Activated CD8-positive, alpha-beta memory T cell treated with anti-CD3 and anti-CD28 coated beads for 4 hours (primary cell): ENCODE measurements at places on chromosomes 3 and 15.

- DNase-seq = no peak
These were observed 10.6 kb upstream of the SH3BP5 start for GRCh38 chr3:15342945-15343344.

DNA sequence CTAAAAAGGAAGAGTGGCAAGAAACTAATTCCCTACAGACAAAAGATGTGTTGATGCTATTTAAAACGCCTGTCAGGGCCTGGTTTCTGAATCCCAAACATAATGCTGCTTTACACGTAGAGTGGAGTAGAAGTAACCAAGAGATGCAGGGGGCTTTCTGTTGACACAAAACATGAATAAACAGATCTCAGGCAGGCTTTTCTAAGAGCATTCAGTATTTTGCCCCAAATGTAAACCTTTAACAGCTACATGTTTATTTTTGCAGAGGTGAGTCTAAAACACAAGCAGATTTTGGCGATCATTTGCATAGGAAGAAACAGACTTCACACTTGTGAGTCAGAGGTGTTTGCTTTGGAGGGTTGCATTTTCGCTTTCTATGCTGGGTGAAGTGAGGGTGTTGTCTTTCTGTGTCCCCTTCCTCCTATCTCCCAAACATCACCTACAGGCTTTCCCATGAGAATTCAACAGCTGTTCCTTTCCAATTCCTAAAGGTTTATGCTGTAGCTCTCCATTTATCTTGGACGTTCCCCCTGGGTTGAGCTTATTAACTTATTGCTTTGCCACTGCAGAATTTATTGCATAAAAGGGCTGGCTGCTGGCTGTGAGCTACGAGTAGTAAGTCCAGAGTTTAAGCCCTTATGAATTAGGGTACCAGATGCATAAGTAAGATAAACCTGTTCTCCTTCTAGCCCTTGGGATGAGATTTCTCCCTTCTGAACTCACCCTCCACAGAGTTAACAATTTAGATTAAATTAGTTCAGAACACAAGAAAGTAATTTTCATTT, 156.7 kb downstream of the DIPK2A start:
- DNase-seq = no peak

DNA sequence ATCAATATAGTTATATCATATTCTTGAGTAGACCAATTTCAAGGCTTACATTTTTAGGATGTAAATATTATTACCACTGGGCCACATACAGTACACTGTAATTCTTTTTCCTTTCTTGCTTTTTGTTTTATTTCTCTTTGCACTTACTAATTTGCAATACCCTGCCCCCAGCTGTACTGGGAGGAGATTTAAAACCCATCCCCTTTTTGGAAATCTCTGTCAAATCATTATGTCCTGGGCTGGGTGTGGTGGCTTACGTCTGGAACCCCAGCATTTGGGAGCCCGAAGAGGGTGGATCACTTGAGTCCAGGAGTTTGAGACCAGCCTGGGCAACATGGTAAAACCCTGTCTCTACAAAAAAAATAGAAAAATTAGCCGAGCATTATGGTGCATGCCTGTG, 16.2 kb downstream of the ZBTB11 start:
- no peak for DNase-seq

- DNase-seq = no peak
These were observed 28.0 kb upstream of the GABRA5 start for GRCh38 chr15:26838742-26839460.

DNA sequence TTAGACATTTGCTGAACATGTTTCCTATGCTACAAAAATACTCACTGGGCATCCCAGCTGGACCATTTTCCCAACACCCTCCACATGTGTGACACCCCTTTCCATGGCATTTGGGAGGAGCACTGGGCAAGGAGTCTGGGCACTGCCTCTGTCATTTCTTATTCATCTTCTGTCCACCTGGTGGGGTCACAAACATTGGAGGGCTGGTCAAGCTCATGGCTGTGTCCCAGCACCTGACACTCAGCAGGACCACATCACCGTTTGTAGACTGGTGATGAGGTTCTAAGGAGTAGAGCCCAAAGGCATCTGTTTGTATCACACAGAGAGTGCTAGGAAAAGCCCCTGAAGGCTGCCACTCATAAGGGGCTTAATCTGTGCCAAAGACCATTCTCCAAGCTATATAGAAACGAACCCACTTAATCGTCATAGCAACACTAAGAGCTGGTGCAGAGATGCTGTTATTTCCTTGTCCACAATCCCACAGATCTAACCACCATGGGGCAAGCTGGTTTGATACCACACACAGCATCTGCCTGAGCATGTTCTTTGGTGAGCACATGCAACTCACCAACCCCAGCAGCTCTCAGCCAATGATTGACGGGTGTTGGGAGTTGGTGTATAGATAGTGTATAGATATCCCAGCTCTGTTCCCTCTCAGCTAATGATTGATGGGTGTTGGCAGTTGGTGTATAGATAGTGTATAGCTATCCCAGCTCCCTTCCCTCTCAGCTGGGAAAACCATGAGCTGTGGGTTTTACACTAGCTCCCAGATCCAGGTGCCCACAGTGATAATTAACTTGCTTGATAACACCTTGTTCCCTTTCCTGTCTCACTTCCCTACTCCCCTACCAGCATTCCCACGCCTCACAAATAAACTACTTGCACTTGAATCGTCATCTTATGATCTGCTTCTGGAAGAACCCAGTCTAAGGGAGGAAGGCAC, 42.7 kb upstream of the ATP2B2 start:
- DNase-seq = no peak

DNA sequence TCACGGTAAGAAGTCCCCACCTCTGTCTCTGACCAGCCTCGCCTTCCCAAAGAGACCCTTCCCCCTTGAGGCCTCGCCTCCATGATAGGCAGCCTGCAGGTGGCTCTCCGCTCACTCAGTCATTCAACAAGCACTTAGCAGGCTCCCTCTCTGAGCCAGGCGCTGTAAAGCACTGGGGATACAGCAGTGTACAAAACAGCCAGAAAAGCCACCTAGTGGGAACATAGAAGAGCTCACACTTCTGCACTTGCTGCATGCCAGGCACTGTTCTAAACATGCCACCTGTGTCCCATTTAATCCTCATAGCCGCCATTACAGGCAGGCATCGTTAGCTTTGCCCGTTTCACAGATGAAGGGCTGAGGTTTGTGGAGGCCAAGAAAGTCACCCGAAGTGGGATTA, 56.0 kb downstream of the SEMA3G start:
- DNase-seq = no peak

GRCh38 chr3:130915567-130916292, 21.8 kb downstream of the ATP2C1 start:
- no peak for DNase-seq

DNA sequence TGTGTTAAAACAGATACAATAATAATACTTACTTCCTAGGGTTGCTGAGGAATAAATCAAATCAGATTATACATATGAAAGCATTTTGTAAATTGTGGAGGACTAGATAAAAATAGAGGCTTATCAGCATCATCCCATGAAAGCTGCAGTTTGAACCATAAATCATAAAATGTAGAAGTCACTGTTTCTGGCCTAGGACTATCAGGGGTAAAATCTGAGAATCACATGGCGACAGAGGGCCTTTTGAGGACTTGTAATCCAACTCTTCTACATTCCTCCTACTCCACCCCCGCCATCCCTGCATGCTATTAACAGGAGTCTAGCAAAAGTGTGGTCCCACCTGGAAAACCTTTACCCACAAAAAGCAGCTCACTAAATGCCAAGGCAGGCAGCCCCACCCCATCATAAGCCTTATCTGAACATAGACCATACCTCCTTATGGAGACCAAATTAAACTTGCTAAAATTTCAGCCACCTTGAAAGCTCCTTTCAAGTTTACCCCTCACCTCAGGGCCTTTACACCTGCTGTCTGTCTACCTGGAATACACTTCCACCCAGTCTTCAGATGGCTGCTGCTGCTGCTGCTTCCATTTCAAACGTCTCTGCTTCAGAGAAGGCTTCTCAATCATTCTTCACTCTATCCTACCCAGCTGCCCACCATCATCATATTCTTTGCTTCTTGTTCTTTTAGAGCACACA, 11.5 kb downstream of the MB21D2 start:
- DNase-seq = no peak

GRCh38 chr3:36317915-36318314, 62.4 kb upstream of the STAC start:
- DNase-seq = no peak

GRCh38 chr15:58682234-58682633, 67.3 kb downstream of the ADAM10 start:
- no peak for DNase-seq

DNA sequence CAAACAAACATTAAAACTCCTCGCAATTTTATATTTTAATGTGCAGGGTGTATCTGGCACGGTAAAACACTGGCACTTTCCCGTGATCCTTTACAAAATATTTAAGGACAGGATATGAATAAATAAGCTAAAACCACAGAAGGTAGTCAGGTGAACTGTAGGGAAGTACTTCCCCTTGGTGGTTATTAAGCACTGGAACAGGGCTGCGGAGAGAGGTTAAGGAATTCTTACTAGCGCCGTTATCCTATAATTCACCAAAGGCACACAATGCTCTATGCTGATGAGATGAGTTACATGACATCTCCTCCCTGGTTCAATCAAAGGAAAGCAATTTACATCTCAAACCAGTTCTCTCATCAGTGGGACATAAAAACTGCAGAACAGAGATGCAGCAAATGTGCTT, 289.8 kb downstream of the ZBTB20 start:
- DNase-seq = no peak

DNA sequence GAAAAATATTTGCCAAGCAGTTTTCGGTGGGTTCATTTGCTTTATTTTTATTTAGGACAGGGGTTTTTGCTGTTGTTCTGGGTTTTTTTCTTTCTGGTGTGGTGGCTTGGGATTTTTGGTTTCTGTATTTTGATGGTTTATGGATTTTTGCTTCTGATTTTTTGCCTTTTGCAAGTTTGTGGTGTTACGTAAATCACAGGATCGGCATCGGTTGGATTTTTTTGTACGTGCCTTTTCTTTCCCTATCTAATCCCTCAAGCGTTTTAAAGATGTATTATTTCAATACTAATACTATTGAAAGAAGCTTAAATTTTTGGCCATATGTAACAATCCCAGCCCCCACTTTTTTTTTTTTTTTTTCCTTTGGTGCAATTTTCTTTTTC, 782 bp upstream of the BCL6 start:
- no peak for DNase-seq

DNA sequence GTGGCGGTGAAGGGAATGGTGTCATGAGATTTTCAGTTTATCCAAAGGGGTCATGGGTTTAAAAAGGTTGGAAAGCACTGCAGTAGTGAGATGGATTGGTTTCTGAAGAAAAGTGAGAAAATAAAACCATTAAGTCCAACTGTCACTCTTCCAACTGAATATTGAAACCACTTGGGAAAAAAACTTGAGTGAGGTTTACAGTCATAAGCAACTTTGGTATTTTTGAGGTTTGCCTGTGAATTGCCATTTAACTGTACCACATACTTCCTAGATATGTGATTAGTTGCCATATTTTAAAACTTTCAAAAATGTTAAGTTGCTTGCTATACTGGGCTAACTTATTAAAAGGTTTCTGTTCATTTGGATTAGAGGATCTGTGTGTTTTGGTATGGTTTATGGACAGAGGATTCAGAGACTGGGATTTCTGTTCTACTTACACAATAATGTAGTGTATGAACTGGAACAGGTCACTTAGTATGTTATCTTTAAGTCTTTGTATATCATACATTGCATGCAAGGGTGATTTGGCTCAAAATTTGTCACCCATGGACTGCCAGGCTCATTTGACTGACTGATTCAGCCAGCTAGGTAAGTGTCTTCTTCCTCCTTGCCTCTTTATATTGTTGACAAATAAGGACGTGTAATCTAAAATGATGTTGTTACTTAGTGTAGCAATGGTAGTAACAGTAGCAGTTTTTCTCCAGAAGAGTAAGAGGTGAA, 201.4 kb upstream of the EOMES start:
- DNase-seq = no peak

DNA sequence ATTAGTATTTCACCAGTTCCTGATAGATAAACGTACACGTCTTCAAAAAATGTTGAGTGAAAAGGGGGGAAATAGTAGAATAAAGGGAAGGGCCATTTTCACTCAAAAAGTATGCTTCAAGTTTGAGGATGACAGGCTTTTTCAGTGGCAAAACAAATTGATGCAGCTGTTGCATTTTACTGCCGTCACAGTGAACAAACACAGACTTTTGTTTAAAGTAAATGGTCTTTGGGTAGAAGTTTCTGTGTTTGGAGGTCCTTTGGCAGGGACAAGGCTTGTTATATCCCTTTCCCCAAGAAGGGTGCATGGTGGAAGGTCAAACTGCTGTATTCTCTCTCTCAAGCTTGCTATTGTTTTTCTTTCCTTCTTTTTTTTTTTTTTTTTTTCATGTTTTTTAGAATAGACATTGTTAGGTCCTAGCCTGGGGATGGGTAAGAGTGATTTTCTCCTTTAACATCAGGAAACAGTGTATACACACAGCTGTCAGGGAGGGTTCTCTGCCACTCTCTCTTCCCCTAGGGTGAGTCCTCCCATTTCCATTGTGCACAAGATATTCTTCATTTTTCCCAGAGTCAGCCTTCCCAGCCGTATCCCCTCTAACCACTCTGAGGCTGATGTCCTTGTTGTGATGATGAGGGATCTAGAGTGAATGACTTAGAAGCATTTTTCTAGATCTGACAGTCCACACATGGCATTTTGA, 6.6 kb upstream of the SUCNR1 start:
- DNase-seq = no peak

DNA sequence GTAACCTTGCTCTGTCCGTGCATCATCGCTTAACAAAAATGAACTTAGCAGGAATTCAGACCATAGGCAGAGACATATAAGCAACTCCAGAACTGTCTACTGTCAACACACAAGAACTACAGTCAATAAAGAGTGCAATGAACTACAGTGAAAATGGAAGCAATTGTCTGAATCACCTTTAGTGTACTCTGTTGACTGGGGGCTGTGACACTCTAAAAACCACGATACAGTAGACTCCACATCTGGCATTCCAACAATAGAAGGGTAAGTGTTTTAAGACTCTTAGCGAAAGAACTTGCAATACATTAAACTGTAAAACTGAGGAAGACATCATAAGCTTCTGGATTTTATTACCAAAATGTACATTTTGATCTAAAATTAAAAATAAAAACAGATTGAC, 347.3 kb downstream of the ZBTB20 start:
- DNase-seq = no peak

GRCh38 chr3:11131371-11131770, 22.9 kb upstream of the HRH1 start:
- DNase-seq = no peak

- DNase-seq = no peak
These were observed 274.6 kb upstream of the TBL1XR1 start for GRCh38 chr3:177471733-177472480.

DNA sequence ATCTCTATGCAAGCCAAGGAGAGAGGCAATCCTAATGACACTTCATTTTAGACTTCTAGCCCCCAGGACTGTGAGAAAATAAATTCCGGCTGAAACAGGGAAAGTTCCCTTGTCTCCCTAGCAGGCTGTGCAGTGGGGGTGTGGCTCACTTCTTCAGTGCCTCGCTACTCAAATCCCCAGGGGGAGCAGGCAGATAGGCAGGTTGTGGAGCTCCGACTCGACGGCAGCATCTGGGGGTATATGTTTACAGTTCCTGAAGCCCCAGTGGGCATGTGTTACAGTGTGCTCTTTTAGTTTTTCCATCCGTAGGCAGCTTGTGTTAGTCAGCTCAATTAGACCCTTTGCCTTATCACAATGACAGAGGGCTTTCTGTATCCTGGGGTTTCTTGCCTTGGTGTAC, 836.5 kb downstream of the PDCD6IP start:
- no peak for DNase-seq
